ENCODE measurements at places on chromosomes 11 and 22.

GRCh38 chr11:110446594-110446993 is 16.8 kb downstream of the FDX1 start:
- peak; percentile 20 for DNase-seq

- DNase-seq: no peak
Observed at GRCh38 chr11:1224111-1224490, 1.2 kb downstream of the MUC5B start.

- DNase-seq: no peak
Observed at GRCh38 chr11:88790182-88790581, 275.6 kb downstream of the GRM5 start.

DNA sequence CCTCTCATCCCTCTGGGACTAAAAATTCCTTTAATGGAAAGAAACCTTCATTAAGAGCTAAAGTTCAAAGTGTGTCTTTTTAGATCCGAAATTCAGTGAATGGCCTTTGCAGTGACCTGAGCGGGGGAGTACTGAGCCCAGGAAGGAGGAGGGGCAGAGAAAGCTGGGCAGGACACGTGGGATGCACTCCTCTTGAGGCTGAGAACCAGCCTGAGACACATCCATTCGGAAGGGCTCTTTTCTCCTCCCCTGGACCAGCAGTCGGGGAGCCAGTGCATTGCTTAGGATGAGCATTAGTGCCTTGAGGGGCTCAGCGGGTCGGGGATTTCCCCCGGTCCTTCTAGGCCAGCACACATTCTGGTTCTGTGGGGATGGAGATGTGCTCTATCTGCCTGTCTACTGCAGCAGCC is 258.9 kb upstream of the B3GAT1 start:
- DNase-seq: no peak

DNA sequence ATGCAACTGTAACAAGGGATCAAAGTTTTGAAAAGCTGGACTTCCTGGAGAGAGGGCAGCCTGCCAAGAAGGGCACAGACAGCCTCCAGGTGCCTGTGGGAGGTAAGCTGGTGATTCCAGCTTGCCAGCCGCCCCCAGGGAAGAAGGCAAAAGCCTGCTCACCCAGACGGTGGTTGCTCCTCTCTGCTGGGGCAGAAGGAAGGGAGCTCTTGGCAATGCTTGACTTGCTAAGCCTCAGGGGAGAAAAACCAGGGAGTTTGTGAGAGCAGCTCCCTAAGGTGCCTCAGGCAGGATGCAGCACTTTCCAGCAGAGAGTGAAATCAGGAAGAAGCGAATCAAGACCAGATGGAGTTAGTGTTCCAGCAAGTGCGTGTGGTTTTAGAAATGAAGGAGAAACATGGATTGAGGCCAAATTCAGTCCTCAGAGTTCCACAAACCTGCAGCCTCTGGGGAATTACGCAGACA is 553.6 kb downstream of the BUD13 start:
- DNase-seq: no peak

DNA sequence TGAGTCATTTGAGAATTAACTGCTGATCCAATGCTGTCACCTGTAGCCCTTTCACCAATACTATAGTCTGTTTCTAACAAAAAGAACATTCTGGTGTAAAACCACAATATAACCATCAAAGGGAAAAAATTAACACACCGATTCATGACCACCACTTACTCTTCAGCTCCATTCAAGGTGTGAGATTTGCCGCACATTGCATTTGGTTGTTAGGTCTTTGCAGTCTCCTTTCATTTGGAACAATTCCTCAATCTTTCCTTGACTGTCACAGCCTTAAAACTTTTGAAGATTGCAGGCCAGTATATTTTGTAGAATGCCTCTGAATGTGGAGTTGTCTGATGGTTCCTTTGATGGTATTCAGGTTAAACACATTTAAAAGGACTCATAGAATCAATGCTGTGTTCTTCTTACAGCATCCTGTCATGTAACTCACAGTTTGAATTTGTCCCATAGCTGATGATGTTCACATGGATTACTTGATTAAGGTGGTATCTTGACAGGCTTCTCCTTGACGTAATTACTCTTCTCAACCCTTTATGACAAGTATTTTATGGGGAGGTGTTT is 63.6 kb downstream of the TNRC6B start:
- no peak for DNase-seq

DNA sequence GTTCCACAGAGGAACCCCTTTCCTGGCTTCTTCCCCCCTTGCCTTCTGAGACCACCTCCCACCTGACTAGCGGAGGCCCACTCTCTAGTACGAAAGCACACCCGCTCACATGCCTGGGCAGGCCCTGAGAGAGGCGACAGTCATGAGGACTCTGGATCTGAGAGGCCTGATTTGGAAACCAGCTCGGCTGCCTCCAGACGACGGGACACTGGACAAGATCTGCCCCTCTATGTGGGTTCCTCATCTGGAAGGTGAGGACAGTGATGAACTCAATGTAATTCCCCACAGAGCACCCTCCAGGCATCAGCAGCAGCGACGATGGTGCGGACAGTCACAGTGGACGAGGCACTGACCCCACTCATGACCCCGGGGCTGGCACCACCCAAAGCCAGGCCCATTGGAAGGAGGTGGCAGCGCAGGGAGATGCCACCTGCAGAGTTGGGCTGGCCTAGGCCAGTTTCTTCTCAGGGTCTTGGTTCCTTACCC is 7.5 kb downstream of the SULT4A1 start:
- DNase-seq: no peak

DNA sequence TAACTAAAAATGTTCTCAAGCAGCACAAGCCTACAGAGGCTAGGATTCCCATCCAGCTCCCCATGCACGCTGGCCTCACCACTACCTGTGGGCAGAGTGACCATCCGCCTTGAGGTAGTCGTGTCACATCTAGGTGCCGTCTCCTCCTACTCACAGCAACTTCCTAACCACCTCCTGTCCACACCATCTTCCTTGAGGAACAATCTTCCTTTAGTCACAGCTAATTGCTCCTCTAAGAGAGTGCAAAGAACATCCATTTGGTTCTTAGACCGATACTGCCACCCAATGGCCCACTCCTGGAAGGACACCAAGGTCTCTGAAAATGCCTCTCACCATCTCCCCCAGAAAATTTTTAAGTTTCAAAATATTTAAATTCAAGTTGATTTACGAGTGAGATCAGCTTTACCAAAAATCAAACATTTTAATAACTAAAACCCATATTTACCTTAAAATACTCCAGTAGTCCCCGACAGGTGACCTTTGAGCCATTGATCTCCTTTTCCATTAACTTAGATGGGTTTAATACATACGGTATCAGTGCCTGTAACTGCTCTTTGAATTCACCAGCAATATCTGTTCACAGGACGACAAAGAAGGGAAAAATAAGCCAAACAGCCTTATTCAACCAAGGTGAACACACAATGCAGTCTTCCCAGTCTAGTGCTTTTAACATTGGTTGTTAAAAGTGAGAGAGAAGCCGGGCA is 21.7 kb upstream of the PLAAT3 start:
- DNase-seq: peak; percentile 58

GRCh38 chr22:29654420-29654819 is 51.0 kb downstream of the NF2 start:
- no peak for DNase-seq

DNA sequence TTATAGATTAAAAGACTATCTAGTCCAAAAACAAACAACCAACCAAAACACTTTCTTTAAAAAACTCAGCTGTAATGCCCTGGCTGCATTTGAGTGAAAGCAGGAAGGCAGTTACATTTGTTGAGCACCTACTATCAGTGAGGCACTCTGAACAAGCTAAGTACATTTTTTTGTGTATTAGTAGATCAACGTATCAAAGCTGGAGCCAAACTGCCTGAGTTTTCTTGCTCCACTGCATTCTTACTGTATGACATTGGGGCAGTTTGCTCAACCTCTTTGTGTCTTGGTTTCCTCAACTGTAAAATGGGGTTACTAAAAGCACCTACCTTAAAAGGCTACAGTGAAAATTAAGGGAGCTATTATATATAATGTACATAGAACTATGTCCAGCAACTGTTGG is 22.0 kb downstream of the COA4 start:
- DNase-seq: no peak

DNA sequence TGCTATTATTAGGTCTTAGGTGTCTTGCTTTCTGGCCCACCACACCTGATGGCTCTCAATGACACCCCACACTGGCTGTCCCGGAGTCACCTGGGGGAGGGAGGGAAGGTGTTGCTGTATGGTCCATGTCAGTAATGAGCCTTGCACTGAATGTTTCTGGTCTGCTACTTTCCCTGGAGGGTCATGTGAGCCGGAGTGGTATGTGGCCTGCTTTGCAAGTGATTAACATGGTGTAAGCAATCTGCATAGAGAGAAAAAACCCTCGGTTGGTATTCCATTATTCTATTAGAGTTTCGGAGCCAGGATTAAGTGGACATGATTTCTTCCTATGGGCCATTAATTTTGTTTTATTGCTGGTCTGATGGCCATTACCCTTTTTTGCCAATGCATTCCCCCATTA is 63.9 kb downstream of the PKNOX2 start:
- no peak for DNase-seq

DNA sequence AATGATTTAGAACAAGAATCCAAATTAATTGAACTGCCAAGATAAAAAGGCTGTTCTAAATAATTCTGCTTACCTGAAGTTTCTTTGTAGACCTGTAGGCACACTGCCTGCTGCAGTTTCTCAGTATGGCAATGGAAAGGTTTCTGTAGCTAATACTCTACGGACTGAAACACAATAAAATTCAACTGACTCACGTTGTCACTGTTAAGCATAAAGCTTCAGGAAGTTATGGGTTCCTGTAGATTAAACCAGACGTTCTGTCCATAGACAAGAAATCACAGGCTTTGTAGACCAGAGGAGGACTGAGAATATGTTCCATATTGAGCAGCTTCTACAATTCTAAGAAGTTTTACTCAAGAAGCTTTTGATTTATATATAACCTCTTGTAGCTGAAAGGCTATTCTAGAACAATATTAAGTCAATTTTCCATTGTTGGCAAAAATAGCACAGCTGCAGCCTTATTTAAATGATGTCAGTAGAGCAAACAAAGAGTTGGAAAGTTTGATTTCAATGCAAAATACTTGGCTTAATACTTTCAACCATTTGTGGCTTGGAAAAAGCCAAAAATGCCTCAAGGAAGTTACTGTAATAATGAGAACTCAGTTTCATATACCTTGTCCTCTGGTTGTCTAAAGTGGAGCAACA is at the start of gene GLYATL2:
Gene GLYATL2 (minus strand): TSS at position 344 of the 645 bp plus-strand sequence. CDS start 5,092 bp downstream, outside the sequence.
- DNase-seq: no peak

DNA sequence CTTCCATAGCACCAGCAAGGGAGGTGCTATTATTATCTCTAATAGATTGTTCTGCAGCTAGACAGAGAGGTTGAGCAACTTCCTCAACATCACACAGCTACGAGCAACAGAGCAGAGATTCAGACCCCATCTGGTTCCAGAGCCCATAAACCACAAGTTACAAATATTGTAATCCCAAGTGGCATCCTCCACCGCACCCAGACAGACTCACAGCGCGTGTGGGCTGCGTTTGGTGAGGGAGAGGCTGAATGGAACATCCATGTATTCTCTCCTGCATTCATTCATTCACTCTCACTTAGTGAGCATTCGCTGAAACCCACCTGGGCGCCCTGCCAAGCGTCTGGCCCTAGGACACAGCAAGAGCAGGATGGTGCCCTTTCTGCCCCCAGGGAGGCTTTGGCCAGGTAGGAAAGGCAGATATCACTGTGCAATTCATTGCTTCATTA is 33.5 kb downstream of the LIF start:
- no peak for DNase-seq

GRCh38 chr11:18046116-18046777 is at the start of gene TPH1:
TPH1 (minus strand) TSS chr11:18046269; CDS start chr11:18040762, 5,507 bp downstream.
- no peak for DNase-seq

DNA sequence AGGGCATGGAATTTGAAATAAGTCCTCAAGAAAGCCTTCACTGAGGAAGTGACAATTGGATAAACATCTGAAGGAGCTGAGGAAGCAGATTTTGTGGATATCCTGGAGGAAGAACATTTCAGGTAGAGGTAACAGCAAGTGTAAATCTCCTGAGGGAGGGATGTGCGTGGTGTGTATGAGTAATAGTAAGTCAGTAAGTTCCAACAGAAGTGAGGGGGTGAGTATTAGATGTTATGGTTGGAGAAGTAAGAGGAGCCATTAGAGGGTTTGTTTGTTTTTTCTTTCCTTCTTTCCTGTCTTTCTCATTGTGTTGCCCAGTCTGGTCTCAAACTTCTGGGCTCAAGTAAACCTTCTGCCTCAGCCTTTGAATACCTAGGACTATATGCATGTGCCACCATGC is 29.0 kb downstream of the ANKRD42 start:
- no peak for DNase-seq

DNA sequence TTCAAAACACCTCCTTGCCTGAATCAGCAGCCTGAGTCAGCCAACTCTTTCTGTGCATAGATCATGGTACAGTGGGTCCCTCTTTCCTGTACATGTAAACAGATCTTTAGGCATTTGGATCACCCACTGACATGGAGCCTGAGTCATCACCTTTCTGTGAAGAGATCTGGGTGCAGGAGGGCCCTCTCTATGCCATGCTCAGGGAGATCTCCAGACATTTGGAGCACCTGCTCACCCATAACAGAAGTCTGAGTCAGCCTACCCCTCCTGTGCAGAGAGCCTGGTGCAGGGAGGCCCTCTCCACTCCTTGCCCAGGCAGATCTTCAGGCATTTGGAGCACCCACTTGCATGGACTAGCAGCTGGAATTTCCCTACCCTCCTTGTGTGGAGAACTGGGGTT is 56.2 kb upstream of the GLYAT start:
- no peak for DNase-seq

DNA sequence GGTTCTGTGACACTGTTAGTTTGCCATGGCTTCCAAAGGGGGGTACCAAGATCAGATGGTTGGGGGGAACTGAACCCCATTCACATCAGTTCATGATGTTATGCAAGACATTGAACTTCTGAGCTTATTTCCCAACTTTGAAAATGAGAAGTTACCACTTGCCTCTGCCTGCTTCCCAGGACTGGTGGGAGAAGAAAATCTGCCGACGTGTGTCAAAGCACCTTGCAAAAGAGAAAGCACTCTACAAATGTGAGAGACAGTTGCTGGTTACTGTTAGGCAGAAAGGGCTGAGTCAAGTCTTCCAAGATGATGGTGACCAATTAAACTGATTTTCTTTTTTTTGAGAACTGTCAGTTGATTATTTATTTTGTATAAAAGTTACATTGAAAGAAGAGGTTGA is 45.6 kb downstream of the SMCO4 start:
- no peak for DNase-seq

- peak; percentile 24 for DNase-seq
Observed at GRCh38 chr11:114317787-114318137, 21.6 kb downstream of the NNMT start.

- no peak for DNase-seq
Observed at GRCh38 chr11:698493-699115, 3.0 kb downstream of the TMEM80 start.

- no peak for DNase-seq
Observed at GRCh38 chr11:2911785-2912391, 17.3 kb downstream of the PHLDA2 start.

GRCh38 chr11:103332409-103332808 is 223.2 kb downstream of the DYNC2H1 start:
- no peak for DNase-seq

DNA sequence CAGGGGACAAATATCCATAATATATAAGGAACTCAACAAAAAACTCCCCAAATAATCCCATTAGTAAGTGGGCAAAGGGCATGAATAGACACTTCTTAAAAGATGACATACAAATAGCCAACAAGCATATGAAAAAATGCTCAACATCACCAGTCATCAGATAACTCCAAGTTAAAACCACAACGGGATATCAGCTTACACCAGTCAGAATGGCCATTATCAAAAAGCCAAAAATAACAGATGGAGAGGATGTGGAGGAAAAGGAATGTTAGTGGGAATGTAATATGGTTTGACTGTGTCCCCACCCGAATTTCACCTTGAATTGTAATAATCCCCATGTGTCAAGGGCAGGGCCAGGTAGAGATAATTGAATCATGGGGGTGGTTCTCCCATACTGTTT is 350.1 kb downstream of the GUCY1A2 start:
- DNase-seq: no peak
